ENCODE measurements at places on chromosomes 12 and 14.

- peak; percentile 61 for DNase-seq
Measured at GRCh38 chr12:87930033-87930432, 99.2 kb downstream of the C12orf50 start.

GRCh38 chr12:22740656-22741355, 115.8 kb downstream of the ETNK1 start:
- DNase-seq = no peak

GRCh38 chr12:92912052-92912451, 17.0 kb downstream of the EEA1 start:
- no peak for DNase-seq

DNA sequence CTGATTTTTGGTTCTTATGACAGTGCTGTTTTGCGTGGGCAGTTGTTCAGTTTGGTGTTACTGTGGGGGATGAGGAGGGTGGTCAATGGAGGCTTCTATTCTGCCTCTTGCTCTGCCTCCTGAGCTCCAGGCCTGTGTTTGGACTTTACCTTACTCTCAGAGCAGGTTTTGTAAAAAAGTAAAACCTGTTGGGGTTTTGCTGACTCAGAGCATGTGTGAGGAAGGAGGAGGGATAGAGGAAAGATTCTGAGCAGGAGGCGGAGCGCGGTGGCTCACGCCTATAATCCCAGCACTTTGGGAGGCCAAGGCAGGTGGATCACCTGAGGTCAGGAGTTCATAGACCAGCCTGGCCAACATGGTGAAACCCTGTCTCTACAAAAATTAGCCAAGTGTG, 6.7 kb downstream of the A2ML1 start:
- DNase-seq = no peak

DNA sequence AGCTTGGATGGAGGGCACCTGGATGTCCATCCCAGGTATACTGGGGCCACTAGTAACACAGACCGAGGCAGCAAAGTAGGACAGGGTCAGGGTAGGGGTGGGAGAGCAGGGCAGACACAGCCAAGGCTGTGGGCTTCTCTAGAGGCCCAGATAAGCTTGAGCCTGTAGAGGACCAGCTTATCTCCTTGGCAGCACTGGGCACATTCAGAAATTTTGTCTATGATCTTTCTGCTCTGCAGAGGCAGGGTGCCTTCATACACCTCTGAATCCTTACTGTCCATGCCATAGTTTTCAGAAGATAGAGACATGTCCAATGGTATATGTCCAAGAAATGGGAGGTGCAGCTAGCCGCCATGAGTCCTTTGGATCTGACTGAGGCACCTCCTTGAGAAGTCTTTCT, 26.4 kb upstream of the USP15 start:
- no peak for DNase-seq

DNA sequence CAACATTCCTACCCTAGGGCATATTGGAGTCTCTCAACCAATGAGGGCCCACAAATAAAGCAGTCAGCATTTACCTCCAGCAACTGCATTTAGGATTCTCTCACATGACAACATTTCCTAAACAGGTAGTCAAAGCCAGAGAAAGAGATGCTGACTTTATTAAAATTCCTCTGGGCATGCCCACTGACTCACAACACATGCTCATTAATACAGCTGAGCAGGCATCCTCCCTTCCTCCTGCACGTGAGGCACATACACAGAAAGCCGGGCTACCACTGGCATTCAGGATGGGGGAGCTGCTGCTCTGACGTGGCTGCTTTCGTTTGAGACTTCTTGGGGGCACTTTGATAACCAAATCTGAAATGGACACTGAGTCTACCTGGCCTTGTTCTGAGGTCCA, 174.1 kb downstream of the NRXN3 start:
- no peak for DNase-seq

GRCh38 chr12:120237360-120238171, 28.0 kb downstream of the PXN start:
- peak; percentile 80 for DNase-seq

DNA sequence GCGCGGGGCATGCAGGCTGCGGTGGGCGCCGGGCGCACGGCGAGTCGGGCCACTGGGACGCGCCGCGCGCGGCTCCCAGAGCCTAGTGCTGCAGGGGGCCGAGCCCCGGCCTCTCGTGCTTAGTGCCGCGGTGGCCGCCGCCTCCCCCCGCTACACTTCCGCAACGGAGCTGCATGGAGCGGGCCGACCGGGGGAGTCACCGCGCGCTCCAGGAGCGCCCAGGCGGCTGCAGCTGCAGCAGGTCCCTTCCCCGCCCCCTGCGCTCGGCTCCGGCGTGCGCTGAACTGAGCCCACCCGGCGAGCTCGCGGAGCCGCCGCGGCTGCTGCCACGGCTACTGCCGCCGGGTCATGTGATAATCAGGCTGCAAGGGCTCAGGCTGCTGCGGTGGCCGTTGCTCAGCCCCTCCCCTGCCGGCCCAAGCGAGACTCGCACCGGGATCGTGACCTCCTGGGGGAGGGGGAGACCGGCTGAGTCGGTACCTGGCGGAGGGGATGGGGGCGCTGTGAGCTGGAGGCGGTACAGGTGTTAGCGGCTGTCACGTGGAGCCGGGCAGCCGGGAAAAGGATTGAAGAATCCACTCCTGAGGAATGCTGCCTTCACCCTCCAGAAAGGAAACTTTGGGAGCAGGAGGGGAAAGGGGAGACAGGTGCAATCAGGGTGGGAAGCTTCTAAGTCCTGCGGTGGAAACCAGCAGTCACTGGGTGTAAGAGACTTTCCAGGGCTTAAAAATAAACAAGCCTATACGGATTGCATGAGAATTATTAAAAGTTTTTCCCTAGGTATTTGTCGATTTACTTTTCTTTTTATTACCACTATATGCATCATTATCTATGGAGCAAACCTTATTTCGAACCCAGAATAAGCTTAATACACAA, at the start of gene PPM1H:
PPM1H (minus strand) TSS at position 352 of the 876 bp plus-strand sequence. CDS start 414 bp downstream, outside the sequence.
- peak; percentile 78 for DNase-seq

DNA sequence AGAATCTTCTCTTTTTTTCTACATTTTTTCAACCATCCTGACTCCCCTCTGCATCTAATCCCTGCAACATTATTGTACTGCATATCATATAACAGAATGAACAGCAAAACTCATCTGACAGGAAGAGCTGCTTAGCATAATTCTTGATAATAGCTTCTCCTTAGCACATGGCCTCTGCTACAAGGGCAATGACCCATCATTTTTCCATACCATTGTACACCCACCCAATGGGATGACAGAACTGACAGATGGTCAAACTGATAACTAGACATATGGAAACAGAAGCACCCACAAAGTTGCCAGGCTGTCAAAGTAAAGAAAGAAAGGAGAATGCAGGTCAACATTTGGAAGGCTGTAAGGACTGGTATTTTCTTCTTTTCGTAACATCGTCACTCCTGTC, 390.4 kb upstream of the USP15 start:
- DNase-seq = no peak

GRCh38 chr12:122028905-122029560, 7.3 kb downstream of the BCL7A start:
- no peak for DNase-seq

- no peak for DNase-seq
Measured at GRCh38 chr14:23942587-23942986, 11.0 kb upstream of the DHRS4 start.

DNA sequence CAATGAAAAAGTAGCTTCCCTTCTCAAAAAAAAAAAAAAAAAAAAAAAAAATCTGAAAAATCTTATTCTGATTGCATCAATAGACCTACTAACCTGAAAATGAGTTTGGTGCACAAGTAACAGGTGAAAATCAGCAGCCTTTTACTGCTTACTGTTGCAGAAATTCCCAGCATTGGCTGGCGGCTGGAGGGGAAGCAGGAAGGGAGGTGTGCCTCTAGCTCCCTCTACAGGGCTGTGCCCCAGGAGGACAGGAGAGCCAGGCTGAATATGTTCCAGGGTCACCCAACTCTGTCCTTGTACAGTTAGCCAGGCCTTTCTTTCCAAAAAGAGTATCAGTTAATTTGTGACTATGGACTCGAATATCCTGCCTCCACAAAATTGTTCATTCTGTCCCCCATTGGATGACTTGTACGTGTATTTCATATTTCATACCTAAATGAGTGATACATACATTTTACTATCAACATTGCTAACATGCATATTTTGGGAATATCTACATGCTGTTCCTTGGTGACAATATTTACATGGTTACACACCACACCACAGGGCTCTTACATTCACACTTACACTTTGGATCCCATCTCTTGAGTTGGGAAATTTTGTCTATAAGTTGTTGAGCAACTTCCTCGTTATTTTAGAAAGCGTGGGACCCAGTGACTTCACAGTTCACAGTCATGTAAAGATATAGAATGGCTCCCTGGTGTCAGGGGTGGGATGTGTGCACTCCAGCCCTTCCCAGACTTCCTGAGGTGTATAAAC, 124.8 kb downstream of the SAMD4A start:
- peak; percentile 50 for DNase-seq

GRCh38 chr14:96349286-96350075, 13.7 kb downstream of the ATG2B start:
- DNase-seq = no peak

DNA sequence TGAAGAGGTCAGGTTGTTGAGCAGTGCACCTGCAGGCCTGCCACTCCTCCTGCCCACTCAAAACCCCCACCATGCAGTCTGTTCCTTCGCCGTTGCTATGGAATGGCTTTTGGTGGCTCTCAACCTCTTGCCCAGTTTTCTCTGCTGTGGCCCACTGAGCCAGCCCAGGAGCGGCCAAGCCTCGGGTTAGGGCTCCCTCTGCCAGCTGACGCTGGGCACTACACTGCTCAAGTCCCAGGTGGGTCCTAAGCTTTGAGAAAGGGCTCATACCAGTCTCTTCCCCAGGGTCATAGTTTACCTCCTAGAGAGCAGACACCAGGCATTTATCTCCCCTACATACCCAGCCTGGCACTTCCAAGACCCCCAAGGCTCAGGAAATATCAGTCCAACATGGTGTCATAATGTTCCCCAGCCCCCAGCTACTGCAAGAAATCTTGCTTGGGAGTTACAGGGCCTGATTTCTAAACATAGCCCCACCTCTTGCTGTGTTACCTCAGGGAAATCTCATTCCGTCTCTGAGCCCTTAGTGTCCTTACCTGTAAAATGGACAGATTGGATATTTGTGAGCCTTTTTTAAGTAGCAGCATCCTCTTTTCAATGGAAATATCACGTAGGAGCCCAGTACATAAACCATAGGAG, 59.4 kb downstream of the TSPAN11 start:
- peak; percentile 23 for DNase-seq

DNA sequence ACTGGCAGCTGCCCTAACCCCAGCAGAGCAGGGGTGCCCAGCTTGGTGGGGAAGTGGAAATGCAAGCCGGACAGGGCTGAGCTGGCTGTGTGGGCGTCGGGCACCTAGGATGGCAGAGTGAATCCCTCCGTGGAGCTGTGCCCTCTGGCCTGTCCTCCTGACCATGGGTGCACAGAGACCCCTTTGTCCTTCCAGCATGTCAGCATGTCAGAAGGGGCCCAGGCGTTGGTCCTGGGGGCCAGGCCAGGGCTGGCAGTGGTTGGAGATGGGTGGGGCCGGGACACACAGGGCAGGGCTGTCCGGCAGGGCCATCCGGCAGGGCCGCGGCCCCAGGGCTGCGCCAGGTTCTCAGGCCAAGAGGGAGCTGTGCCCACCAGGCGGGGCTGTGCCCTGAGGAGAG, 8.8 kb upstream of the TEX22 start:
- DNase-seq = no peak

- no peak for DNase-seq
Measured at GRCh38 chr14:73283608-73284379, 46.5 kb downstream of the PAPLN start.

GRCh38 chr14:99234961-99235571, 36.9 kb downstream of the BCL11B start:
- no peak for DNase-seq

DNA sequence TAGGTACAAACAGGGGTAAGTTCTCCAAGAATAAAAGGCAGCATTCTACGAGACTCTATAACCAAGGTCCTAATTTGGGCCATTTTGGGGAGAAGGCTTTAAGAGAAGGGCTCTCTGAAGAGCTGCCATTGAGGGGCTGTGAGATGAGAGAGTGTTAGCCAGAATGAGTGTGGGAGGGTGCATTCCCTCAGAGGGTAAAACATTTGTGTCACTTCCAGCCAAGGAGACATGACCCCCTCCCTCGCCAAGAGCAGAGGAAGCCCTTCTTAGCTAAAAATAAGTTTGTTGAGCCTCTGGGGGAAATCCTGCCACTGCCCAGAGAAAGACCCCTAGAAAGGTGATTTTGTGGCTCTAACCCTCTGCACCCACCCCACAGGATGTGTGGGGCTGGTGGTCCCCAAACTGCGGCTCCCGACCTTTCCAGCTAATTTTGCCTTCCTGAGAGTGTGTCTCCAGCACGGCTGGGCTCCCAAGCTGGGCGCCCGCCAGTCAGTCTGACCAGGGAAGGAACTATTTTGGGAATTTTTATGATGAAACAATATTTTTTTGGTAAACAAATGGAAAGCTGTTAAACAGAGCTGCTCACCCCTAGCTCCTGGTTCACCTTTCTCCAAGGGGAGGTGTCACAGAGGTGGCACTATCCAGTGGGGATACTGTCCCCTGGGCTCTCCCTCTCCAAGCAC, 65.9 kb upstream of the JDP2 start:
- no peak for DNase-seq

DNA sequence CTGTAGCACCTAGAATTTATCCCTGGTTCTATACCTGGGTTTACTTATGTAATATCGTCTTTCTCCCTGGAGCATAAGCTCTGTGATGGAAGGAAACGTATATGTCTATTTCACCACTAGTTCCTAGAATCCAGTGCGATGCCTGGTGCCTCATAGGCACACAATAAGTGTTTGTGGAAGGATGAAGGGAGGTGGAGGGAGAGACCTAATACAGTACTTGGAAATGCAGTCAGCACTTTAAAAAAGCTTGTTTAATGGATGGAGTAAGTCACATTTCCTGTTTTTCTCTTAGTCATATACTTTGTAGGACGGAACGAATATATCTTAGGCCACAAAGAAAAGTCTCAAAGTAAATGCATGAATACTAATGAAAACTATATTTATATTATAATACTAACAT, 186.5 kb upstream of the HMGA2 start:
- peak; percentile 36 for DNase-seq

DNA sequence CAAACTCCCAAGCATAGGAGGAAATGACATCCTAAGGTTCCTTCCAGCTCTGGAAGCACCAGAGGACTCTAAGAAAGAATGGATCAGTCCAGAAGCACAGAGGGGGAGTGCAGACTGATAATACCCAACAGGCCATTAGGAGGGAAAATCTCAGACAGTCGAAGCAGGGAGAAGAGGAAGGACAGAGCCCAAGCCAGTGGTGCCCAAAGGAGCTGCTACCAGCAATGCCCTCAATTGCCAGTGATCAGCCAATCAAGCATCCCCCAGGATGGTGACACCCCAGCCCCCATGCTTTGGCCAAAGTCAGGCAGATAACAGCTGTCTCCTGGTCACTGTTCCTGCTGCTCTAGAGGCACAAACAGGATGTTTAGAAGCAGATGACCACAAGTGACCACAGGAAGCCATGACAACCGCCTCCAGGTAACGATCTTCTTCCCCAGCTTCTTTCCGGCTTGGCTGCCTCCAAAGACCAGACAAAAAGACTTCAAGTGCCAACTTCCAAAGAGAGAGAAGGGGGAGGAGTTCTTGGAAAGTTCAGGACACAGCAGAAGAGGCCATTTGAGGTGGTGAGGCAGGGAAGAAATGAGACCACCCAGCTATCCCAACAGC, 16.2 kb downstream of the PXN start:
- no peak for DNase-seq
